ENCODE measurements at places on chromosomes 7 and 10.

DNA sequence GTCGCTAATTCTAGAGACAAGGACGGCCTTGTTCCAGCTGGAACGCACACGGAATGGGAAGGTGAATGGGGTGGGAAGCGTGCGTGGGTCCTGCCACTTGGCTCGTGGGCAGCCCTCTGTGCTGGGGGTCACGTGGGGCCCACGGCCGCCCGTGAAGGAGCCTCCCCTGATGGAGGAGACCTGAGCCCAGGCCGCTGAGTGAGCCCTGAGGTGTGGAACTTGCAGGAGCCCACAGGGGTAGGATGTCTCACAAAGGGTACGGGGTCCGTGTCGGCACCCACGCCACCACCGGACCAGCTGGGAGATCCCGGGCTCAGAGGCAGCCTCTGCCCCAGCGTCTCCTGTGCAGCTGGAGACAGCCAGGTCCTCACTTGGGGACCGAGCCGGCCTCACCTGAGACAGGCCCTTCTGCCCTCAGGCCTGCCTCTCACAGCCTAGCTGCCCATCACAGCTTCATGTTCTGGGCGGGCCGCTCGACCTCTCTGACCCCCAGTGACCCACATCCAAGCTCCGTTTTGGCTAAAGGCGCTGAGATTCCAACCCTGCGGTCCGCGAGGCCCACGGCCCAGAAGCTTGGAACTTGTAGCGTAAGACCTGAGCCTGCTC is 84.8 kb downstream of the FOXL3 start:
- no peak for DNase-seq

- DNase-seq, result no peak
These were observed 77.1 kb downstream of the CARD11 start for GRCh38 chr7:2966466-2967078.

DNA sequence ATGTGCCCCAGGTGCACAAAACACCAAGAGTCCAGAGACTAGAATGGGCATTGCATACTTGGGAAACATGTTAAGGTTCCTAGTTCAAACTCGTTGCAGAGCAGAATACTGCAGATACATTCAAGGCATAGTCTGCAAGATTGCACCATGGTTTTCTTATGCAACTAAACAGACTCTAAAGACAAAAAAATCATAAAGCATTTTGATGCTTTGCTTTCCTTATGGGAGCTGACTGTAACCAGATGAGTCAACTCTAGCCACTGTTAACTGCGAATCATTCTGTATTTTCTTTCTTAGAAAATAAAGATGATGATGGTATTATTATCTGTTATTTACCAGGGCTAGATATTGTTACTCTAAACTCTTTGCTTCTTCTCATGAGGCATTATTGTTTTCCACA is 19.7 kb downstream of the TRUB1 start:
- no peak for DNase-seq

GRCh38 chr10:26721561-26721960 is 24.1 kb downstream of the PDSS1 start:
- DNase-seq, result no peak

DNA sequence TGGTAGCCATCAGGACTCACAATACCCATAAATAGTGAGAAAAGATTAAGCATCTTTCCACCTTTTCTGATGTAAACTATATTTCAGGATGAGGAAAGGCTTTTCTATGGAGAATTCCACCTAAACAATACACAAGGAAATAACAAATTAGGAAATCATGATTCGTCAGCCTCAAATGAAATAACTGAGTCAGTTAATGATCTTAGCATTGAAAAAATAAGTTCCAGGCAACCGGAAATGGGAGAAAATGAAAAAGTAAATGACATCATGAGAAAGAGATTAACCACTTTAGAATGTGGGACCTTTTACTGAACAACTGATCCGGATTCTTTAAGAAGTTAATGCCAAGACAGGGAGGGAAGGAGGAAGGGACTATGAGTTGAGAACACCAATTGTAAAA is 742.3 kb downstream of the TNS3 start:
- DNase-seq, result no peak

DNA sequence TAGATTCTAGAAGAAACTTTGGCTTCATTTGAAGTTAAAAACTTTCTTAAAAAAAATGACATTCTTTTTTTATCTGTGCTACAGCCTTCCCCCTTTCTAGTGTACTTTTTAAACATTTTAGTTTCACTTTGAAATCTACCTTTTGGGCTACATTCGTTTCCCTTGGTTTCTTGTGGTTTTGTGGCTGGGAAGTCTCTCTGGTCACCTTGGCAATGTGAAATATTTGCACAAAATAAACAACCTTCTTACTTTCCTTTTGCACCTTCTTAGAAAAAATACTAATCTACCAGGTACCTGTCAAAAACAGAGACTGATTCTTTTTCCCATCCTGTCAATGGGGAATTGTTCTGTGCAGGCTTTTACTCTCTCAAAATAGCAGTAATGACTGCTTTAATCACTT is 350.2 kb downstream of the GATA3 start:
- DNase-seq, result no peak

DNA sequence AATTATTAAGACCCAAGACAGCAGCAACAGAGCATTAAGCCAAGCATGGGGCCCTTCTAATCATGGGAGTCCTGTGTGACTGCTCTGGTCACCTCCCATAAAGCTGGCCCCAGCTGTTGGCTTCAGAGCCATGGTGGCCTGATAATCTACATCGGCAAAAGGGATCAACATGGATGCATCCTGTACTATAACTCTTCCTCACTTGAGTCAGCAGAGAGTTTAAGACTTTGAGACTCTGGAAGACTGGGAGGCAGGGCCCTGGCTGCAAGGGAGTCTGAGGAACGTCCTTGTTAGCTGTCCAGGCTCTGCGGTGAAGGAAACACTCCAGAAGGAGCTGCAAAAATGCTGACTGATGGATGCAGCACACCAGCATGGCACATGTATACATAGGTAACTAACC is 95.0 kb upstream of the KIAA1217 start:
- DNase-seq, result no peak

DNA sequence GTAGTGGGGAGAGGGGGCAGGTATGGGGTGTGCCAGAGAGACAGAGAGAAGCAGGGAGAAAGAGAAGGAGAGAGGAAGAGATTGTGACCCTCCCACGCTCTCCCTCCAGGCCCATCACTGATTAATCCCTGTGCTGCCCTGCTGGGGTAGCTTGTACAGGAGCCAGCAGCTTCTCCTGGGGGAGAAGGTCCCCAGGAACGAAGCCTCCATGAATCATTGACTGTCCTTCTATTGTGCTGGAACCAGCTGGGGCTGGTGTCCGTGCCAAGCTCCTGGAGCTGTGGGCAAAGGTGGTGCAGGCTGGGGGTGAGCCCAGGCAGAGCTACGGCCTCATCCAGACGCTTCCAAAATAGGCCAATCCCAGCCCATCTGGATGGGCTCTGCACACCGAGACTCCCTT is 20.9 kb downstream of the AQP1 start:
- no peak for DNase-seq

GRCh38 chr7:47420122-47420780 is 161.7 kb downstream of the TNS3 start:
- no peak for DNase-seq

DNA sequence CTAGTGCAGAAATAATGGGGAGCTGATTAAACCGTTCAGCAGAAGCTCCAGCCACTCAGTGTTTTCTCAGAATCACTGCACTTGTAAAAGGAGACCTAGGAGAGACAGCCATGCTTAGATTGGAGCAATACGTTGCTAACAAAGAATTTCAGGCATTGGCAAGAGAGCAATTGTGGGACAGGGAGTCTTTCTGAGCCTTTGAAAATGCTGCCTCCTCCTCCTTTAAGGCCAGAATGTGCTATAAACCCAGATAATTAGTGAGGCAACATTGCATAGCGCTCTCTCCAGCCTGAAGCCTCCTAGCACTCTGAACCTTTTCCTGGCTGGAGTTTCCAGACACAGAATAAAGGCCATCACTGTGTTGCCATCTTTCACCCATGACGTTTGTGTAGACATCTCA is 18.5 kb upstream of the PTPRN2 start:
- no peak for DNase-seq

DNA sequence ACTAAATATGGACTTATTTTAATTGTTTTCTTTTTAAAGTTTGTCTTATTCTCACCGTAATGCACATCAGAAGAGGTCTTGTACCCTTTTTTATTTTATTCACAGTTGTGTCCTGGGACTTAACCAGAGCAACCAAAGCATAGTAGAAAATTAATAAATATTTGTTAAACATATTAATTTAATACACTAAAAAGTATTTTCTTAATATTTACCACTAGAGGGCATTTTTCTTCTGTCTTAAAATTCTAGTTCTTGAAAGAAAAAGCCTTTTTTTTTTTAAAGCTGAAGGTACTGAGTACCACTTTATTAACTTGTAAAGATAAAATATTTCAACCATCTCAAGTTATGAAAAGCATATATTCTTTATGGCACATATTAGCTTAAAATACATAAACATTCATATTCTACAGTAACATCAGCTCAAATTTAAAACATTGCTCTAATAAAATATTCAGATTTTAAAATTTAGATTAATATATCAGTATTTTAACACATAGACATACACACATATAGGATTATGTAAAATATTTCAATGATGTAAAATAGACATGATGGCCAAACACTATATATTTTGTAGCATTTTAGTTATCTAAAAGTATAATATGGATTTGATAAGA is 260.4 kb downstream of the SEMA3A start:
- no peak for DNase-seq

- DNase-seq, result no peak
These were observed 7.3 kb upstream of the PNLIP start for GRCh38 chr10:116538456-116538855.

DNA sequence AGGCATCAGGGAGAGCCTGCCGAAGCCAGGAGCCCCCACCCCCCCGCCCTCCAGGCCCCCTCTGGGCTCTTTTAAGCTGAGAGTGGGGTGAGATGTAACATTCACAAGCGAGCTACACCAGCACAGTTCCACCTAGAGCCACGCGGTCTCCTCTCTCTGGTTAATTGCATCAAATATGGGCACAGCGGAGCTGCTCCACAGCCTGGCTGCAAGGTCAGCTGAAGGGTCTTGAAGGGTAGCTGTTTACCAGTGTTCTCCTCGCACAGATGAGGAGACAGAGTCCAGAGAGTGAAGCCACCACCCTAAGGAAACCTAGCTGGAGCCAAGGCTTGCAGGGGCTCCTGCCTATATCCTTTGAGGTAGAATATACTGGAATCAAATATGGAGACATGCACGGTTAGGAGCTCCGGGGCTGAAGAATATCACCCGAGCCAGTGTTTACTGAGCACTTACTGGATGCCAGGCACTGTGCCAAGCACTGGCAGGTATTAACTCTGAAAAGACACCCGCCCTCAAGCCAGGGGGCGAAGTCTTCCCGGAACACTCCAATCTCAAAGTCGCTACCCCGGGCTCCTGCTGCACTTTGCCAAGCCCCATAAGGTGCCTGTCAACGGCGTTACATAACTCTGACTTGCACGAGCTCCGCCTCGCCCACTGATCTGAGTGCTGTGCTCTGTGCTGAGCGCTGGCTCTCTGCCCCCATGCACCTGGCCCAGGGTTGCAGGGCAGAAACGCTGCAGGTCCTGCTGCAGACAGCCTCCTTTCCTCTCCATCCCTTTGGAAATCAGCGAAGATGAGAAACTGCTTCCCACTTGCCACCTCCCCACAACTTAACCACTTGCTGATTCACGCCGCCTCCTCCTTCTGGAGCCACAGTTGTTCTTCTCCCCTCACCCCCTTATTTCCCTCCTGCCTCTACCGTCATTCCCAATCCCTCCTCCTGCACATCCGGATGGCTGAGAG is 5.4 kb downstream of the CHST15 start:
- no peak for DNase-seq

GRCh38 chr7:95102662-95103061 is 195.3 kb downstream of the PPP1R9A start:
- no peak for DNase-seq

GRCh38 chr7:79734181-79734580 is 280.7 kb upstream of the MAGI2 start:
- DNase-seq, result no peak

DNA sequence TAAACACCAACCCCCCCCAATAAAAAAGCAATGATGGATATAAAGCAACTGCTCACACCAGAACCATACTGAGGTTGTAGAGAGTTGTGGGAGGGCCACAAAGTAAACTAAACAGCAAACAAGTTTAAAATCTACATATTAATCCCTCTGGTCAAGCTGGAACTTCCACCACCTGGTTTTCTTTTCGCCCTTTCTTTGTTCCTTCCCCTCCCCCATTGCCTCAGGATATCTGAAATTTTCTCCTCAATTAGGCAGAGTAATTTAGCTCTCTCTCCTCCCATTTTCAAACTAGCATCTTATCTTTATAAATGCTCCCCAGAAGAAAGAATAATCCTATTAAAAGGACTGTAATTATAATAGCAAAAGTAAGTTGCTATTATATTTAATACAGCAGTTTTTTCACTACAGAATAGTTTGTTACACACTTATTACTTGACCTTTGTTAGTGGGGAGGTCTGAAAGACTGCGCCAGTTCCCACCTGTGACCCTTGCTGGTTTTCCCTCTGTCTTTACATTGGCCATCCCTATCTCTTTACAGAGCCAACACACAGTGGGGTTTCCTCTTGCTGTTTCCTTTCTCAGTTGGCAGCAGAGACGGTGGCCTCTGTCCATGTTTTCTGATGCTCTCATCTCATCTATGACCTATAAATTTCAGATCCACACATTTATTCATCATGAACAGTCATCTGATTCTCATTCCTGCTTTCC is 235.4 kb downstream of the RNLS start:
- DNase-seq, result no peak

DNA sequence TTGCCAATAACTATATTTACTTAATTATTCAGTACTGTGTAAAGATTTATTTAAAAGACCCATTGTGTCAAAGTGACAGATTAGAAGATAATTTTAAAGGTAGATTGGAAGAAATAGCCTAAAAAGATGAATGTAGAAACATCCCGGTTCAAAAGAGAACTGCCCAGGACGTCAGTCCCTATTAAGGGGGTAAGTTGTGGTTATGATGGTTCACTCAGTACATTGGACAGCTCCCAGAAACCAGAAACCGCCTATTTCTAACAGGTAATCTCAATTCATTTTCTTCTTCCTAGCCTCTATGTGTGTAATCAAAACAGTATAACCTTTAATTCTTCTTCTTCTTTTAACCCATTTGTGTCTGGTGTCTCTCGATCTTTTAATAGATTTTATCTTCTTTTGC is 1.5 kb upstream of the FERD3L start:
- no peak for DNase-seq

GRCh38 chr10:4129866-4130477 is 345.0 kb upstream of the KLF6 start:
- DNase-seq, result no peak

- DNase-seq, result no peak
These were observed 11.5 kb upstream of the FGFR2 start for GRCh38 chr10:121609426-121610380.

- no peak for DNase-seq
These were observed 2.5 kb downstream of the HMX2 start for GRCh38 chr10:123150271-123150985.

GRCh38 chr10:16001581-16001980 is 141.3 kb upstream of the MINDY3 start:
- DNase-seq, result no peak

- DNase-seq, result no peak
These were observed 33.2 kb upstream of the PPP1R9A start for GRCh38 chr7:94874036-94874785.
